ENCODE measurements at places on chromosomes 13 and 19.

- no peak for DNase-seq
These were observed 69.5 kb upstream of the FNDC3A start for GRCh38 chr13:48906200-48906599.

GRCh38 chr13:36453516-36453915 lies 21.2 kb downstream of the CCNA1 start:
- no peak for DNase-seq

DNA sequence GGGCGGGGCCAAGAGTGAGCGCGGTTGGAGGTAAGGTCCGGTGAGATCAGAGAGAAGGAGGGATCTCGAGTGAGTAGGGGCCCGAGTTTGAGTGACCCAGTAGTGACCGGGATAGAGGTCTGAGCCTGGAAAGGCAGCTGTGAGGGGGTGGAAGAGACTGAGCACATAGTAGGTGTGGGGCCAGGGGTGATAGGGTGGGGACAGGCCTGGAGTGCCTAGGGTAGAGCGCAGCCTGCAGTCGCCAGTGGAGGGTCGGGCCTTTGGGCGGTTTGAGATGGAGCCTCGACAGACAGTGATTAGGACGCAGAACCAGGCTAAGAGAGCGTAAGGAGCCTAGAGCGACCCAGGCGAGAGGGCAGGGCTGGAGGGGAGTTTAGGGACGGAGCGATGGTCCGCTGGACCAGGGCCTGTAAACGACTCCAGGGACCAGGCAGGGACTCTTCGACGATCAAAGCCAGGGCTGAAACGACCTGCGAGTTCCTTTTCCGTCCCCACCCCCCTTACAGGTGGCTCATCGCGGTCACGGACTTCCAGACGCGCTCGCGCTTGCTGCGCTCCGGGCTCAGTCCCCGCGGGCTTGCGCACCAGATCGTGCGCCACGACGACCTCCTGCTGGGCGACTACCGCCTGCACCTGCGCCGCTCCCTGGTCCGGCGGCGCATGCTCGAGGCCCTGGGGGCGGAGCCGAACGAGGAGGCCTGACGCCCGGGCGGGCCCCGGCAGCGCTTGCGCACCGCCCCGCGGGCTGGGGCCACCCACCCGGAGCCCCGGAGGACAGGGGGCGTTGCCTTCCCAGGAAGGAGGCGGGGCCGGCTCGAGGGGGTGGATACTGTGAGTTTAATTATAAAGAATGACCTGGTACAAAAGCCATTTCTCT lies 9.4 kb downstream of the C19orf81 start:
- no peak for DNase-seq

DNA sequence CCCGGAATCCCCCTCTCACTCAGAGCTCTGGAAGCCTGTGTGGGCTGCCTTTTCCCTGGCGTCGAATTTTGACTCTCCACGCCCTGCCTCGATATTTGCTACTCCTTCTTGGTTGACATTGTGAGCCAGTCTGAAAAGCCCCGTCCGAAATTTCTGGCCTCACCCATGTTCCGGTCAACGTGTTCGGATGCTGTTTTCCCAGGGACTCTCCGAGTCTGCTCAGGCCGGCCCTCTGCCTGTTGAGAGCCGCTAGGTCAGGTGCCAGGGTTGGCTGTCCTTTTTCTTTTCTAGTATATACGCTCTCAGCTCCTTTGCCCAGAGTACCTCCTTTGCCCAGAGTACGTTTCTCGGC lies 6.8 kb upstream of the DGKH start:
- DNase-seq, result peak; percentile 42

- DNase-seq, result peak; percentile 24
These were observed 232.6 kb downstream of the UQCRFS1 start for GRCh38 chr19:28980236-28980868.

DNA sequence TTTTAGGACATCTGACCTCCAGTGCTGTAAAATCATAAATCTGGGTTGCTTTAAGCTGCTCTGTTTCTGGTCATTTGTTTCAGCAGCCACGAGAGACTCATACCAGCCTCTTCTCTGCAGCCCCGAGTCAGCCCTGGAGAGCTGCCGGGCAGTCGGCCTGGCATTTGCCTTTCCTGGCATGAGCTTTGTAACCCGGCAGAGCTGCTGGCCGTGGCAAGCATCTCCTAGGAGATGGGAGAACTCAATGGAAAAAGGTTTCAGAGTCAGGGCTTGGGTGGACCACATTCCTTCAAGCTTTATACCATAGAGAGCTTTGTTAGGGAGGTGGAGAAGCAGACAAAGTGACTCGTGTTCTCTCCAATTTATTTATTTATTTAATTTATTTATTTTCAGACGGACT lies 21.6 kb upstream of the CCL25 start:
- DNase-seq, result no peak

DNA sequence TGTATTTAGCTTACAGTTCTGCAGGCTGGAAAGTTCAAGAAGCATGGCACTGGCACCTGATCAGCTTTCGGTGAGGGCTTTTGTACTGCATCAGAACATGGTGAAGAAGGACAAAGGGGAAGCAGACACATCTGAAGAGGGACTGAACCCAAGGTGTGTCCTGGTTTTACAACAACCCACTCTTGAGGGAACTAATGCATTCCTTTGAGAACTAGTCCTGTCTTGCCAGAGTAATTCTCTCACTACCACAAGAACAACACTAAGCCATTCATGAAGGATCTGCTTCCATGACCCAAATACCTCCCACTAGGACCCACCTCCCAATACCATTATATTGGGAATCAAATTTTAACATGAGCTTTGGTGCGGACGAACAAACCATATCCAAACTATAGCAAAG lies 93.6 kb downstream of the RFC3 start:
- DNase-seq, result no peak

- no peak for DNase-seq
These were observed 56.8 kb upstream of the KLF5 start for GRCh38 chr13:73001971-73002370.

- DNase-seq, result no peak
These were observed 5.9 kb downstream of the ARHGEF1 start for GRCh38 chr19:41888926-41889325.

DNA sequence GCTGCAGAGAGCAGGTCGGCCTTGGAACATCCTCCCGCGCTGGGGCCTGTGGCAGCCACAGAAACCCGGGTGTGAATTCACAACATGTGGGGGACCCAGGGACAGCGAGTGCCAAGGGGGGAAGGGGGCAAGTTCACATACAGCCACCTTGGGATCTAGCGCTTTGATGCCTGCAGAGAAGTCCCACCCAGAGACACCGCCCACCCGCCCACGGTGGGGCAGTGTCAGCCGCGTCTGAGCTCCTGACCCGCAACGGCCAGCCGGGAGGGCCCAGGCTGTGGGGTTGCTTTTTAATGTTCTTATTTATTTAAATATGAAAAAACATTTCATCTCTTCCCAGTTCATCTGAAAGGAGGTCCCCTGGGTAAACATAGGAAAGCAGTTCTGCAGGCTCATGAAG lies 12.9 kb downstream of the MYDGF start:
- DNase-seq, result no peak

DNA sequence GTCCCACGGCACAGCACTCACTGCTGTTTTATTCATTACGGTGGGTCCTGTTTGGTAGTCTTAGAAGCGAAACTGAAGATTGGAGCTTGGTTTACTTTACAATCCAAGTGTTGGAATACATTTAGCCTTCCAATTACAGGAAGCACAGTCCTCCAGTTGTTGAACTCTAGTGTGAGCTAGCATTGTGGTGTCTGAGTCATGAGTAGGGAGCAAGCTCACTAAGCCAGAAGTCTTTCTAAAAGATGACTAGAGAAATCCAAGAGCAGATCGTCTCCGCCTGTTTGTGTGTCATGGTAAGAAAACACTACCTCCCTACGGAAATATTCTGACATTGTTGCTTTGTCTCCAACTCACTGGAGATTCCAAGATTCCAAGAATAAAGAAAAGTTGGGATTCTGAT lies 10.1 kb upstream of the SHISA2 start:
- no peak for DNase-seq

GRCh38 chr13:113302986-113303385 lies 5.9 kb downstream of the LAMP1 start:
- no peak for DNase-seq

DNA sequence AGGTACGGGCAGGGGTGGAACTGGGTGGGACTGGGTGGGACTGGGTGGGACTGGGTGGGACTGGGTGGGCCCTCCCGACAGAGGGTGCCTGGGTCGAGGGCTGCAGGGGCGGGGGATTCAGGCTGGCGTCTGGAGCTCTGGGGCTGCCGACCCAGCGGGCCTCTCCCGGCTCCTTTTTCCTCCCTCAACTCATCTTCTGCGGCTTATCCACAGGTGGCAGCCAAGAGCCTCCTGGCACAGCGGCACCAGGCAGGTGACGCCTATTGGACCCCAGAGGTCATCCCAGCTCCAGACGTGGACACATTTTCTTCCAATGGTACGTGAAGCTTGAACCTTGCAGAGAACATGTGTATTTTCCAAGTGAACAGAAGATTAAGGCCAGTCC lies 533 bp downstream of the ZNF544 start:
- DNase-seq, result no peak

All from HS-27A (cell line).